Neuronal stem cell (in vitro differentiated cells): ENCODE measurements at places on chromosomes 16 and 17.

DNA sequence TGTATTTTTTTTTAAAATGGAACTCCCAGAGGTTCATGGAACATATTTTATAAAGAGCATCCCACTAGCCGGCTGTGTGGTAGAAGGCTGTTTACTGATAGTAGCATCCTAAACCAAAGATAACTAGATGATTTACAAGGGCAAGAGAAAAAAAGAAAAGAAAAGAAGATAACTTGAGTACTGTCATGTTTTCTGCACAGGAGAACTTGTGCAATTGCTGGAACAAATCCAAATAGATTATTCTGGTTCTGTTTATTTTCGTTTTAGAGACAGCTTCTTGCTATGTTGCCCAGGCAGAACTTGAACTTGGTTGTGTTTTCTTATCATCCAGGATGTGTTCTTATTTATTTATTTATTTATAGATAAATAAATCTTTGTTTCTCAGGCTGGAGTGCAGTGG is 20.9 kb upstream of the PPM1D start:
- no peak for DNase-seq

GRCh38 chr17:50934672-50935220 is 68.6 kb upstream of the TOB1 start:
- no peak for DNase-seq

DNA sequence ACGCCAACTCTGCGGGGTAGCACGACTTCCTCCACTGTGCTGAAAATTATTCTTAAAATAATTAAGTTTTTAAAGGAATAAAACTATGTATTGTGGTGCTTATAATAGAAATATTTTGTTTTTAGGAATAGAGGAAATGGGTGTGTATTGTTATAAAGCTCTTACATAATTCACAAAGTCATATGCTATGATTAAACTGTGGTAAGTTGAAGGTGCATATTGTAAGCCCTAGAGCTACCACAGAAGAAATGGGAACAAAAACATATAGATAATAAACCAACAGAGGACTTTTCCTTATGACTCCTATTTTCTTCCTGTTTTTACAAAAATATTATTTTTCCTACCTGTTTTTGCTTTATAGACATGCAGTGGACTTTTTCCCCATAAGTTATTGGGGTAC is 4.3 kb upstream of the SLFN11 start:
- DNase-seq = no peak

DNA sequence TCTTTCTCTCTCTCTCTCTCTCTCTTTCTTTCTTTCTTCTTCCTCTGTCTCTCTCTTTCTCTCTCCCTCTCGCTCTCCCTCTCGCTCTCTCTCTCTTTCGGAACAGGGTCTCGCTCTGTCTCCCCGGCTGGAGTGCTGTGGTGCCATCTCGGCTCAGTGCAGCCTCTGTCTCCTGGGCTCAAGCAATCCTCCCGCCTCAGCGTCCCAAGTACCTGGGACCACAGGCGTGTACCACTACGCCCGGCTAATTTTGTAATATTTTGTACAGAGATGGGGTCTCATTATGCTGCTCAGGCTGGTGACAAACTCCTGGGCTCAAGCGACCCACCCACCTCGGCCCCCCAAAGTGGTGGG is 12.7 kb upstream of the KLHDC4 start:
- no peak for DNase-seq

- no peak for DNase-seq
Observed at GRCh38 chr17:13030056-13030455, 12.2 kb upstream of the ELAC2 start.

DNA sequence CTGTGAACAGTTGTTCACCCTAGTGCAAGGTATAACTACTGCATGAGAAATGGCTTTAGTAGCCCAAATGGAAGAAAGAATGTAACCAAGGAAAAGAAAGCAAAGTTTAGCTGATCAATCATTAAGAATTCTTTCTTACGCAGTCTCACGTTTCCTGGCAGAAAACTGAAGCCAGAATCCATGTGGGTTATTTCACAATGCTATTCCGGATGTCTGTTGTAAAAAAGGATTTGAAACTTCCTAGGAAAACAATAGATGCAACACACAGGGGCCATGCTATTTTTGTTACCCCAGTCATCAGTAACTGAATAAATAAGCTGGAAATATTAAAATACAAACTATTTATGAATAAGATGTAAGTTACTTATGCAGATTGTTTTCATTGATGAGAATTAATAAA is 802.5 kb downstream of the CDH8 start:
- DNase-seq = no peak

- DNase-seq = no peak
Observed at GRCh38 chr17:43695970-43696865, 34.5 kb upstream of the MEOX1 start.

GRCh38 chr16:12225255-12225654 is 248.7 kb downstream of the SNX29 start:
- DNase-seq = no peak

DNA sequence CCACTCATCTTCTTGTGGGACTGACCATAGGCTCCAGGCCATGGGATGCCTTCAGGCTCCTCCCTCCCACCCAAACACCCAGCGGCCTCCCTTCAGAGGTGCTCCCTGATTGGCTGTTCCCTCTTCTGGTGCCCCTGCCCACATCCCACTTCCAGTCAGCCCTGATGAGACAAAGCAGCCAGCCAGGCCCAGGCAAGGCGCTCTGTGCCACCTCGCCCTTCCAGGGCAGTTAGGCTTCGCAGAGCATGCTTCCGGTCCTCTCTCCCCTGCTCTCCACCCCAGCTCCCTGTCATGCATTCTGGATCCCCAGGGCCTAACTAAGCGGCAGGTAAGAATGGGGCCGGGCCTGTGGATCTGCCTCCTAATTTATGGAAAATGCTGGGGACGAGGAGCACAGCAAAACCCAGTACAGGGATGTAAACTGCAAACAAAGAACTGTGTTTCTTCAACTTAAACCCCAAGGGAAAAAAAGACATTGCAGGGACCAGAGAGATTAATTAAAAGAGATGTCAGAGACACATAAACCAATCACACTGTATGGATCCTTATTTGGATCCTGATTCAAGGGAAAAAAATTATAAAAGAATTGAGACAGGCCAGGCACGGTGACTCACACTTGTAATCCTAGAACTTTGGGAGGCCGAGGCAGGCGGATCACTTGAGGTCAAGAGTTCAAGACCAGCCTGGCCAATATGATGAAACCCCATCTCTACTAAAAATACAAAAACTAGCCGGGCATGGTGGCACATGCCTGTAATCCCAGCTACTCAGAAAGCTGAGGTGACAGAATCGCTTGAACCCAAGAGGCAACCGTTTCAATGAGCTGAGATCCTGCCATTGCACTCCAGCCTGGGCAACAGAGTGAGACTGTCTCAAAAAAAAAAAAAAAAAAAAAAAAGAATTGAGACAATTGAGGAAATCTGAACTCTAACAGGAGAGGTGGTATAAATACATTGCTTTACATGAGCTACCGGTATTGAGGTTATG is 26.0 kb downstream of the ZDHHC7 start:
- no peak for DNase-seq

GRCh38 chr16:81238296-81239011 is at the start of gene BCO1:
TSS of gene BCO1 (plus strand) at chr16:81238689. CDS start at chr16:81238909, 220 bp downstream.
- peak; percentile 71 for DNase-seq

GRCh38 chr17:68697850-68698361 is 96.7 kb upstream of the FAM20A start:
- no peak for DNase-seq

DNA sequence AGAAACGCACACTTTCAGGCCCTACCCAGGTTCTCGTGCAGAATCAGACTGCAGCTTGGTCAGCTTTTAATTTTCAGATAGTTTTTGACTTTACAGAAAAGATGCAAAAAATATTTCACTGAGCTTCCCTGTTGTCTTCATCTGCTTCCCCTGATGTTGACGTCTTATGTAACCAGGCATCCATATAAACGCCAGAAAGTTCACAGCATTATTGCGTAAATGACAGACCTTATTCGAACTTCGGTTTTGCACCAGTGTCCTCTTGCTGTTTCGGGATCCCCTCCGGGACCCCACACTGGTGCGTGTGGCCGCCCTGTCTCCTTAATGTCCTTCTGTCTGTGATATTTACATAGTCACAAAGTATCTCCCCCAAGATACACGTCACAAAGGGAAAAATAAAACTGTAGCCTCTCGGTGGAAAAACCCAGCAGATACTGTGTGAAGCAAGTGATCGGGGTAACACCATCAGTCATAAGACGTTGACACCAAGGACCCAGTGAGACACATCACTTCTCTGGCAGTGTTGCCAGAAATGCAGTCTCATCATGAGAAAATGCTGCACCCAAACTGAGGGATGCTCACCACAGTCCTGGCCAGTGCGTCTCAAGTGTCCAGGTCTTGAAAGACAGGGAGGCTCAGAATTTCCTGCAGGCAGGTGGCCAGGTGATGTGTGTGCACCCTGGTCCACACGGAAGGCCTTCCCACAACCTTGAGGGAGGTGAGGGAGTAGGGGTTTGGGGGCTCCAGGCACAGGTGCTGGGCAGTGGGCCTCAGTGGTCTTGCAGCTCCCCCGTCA is 4.3 kb downstream of the BANP start:
- DNase-seq = no peak

DNA sequence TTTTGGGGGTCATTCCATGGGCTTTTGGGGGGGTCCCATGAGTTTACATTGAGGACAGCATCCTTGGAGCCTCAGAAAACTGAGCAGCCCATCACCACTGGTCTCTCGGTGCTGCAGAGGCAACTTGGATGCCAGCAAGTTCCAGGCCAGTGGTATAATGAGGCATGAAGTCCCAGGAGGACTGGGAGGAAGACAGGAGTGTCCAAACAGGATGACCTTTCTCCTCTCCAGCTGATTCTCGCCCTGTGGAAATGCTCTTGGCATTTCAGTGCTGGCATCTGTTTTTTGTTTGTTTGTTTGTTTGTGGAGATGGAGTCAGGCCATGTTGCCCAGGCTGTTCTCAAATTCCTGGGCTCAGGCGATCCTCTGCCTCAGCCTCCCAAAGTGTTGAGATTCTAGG is 347.6 kb downstream of the SNX29 start:
- no peak for DNase-seq

DNA sequence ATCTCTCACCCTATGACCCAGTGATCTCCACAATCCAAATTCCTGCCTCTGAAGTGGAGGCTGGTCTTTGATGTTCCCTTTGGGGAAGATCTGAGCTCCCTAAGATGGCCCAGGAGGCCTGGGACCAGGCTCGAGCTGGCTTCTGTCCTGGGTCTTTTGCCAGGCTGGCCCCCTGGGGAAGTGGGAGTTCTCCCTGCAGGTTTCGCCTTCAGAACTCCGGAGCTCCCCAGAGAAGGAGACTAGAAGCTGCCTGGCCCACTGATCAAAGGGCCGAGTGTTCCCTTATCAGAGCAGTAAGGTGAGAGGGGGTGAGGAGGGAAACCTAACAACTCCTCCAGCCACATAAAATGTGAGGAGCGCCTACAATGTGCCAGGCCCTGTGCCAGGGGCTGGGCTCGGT is 147.1 kb downstream of the IRF8 start:
- no peak for DNase-seq

GRCh38 chr17:82718986-82719685 is 2.6 kb downstream of the FN3KRP start:
- DNase-seq = no peak

- no peak for DNase-seq
Observed at GRCh38 chr17:52105591-52105990, 52.9 kb downstream of the CA10 start.

GRCh38 chr16:79130616-79131015 is 469.9 kb downstream of the MAF start:
- no peak for DNase-seq

DNA sequence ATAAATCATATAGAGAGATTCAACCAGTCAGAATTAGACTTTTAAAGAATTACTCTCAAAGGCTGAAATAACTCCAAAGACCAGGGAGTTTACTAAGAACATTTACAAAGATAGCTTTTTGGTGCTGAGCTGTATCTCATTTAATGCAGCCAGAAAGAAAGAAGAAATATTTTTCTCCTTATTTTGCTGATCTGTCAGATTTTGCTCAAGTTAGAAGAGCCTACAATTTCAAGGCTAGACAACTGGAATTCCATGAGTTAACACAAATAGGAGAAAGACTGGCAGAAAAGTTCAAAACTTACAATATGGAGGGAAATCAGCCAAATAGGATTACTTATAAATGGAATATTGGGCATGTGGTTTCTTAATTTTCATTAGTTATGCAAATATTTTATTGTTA is 6.1 kb upstream of the SLFN12 start:
- no peak for DNase-seq

- DNase-seq = no peak
Observed at GRCh38 chr17:19650826-19651225, 2.3 kb downstream of the ALDH3A2 start.

- DNase-seq = no peak
Observed at GRCh38 chr16:83835586-83836566, 28.1 kb downstream of the HSBP1 start.

DNA sequence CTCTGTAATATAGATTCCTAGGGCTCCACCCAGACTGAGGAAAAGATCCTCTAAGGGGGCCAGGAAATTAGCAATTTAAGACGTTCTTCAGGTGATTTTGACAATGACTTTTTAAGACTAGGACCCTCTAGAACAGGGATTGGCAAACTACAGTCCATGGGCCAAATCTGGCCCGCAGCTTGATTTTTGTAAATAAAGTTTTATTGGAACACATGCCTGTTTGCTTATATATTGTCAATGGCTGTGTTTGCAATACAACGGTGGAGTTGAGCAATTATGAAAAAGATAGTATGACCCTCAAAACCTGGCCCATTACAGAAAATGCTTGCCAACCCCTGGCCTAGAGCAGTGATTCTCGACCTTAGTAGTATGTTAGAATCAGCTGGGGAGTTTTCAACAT is 181.9 kb downstream of the SOX9 start:
- no peak for DNase-seq

DNA sequence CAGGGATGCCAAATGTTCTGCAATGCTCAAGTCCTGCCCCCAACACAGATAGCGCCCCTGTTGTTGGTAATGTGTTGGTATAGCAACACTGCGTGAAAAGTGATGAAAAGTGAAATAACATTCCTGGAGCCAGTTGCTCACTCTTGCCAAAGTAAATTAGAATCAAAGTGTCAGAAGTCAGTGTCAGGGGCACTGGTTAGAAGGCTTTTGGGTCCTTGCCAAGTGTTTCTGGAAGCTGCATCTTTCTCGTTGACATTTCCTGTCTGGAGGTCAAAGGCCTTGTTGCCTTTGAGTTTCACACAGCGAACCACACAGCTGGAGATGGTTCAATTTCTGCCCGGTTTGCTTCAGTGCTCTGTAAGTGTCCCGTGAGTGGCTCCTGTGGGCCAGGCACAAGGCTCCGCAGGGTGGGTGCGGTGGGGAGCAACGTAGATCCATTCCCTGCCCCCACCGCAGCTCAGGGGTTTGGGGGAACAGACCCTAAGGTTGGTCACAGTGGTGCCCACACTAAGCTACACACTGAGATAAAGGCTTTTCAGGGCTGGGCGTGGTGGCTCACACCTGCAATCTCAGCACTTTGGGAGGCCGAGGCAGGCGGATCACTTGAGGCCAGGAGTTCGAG is 3.6 kb upstream of the SLC16A5 start:
- DNase-seq = no peak

- no peak for DNase-seq
Observed at GRCh38 chr16:2987833-2988232, 7.6 kb upstream of the PKMYT1 start.

GRCh38 chr17:61178284-61178683 is 221.4 kb upstream of the TBX2 start:
- no peak for DNase-seq

GRCh38 chr16:50502616-50503011 is 45.6 kb upstream of the NKD1 start:
- no peak for DNase-seq
